ENCODE measurements at places on chromosomes 5 and 9.

DNA sequence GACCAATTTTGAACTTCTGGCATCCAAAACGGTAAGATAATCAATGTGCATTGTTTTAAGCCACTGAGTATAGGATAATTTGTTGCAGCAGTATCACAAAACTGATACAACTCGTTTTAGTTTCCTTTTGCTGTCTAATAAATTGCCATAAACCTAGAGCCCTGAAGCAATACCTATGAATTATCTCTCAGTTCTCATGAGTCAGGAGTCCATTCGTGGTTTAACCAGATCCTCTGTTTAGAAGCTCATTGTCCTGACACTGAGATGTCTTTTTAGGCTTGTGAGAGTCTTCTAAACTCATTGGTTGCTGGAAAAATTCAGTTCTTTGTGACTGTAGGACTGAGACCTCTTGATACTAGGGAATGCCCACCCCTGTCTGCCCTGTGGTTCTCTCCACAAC is 262.9 kb downstream of the SEMA5A start:
- no peak for DNase-seq

DNA sequence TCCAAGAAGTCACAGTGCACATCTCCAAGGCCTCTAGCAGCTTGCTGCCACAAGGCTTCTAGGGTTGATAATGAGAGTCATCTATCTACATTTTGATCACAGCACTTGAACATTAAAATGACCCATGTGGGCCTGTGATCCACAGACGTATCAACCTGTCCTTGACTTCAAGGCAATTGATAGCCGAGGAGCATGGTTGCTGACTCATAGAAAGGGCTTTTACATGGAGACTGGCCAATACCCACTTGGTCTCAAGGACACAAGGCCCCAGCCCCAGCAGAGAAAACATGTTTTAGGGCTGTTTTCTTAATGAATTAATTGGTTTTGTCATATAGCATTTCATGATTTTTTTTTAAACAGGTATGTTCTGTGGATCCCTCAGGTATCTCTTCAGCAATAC is 314.0 kb downstream of the SEMA5A start:
- DNase-seq, result no peak

DNA sequence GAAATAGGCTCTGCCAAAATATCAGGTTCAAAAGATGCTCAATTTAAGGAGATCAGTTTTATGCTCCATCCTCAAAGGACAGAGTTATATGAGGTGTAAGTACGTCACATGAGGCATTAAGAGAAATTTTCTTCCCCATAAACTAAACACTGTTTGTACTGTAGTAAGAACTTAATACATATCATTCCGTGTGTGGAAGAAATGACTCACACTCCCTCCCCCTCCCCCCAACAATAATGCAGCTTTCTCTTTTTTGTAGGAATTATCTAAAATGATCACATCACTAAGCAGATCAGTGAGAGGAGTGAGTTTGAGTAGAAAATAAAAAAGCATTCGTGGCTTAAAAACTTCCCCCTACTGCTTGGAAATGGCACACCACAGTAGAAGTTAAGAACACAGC is 2.2 kb downstream of the CDH12 start:
- DNase-seq, result no peak

GRCh38 chr5:82873452-82873851 is 203.7 kb downstream of the TMEM167A start:
- no peak for DNase-seq

GRCh38 chr5:126139773-126140172 is 283.4 kb upstream of the GRAMD2B start:
- DNase-seq, result no peak

DNA sequence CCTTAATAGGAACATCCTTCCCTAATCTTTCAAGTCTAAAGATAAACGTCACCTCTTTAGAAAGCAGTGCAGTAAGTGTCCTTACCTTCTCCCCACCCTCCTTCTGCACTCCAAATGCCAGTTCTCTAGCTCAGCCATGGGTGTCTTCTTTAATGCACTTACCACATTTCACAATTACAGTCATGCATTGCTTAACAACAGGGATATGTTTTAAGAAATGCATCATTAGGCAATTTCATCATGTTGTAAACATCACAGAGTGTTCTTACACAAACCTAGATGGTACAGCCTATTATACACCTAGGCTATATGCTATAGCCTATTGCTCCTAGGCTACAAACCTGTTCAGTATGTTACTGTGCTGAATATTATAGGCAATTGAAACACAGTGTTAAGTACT is 91.2 kb downstream of the RFX3 start:
- no peak for DNase-seq

- no peak for DNase-seq
Measured at GRCh38 chr5:176744584-176744965, 65.8 kb upstream of the UNC5A start.

DNA sequence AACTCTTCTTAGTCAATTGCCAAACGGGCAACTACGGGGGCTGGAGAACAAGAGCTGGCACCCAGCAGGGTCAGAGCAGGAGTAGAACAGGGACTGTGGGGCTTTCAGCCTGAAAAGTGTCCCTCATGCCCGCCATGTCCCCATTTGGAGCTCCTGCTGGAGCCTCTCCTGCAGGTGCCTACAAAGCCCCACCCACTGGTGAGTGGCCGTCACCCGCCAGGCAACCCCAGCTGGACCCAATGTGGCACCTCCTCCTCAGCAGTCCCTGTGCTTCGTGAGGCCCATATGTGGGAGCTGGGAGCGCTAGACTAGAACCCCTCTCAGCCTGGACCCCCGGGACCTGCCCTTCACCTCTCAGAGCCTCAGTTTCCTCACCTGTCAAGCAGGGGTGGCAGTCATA is 40.9 kb downstream of the VAV2 start:
- no peak for DNase-seq

DNA sequence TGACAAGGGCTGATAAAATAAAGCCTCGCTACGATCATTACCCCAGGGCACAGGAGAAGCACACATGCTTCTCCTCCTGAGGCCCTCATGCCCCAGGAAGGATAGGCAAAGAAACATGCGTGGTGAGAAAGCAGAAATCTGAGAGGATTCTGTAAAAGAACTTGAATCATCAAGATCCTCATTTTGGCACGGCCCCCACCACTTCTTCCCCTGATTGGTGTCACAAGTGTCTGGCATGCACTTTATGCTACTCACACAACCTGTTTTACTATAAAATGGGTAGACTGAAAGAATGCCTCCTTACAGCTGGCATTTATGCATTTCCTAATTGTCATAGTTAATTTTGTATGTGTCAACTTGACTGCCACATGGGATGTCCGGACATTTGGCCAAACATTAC is 32.1 kb downstream of the PCA3 start:
- DNase-seq, result no peak

DNA sequence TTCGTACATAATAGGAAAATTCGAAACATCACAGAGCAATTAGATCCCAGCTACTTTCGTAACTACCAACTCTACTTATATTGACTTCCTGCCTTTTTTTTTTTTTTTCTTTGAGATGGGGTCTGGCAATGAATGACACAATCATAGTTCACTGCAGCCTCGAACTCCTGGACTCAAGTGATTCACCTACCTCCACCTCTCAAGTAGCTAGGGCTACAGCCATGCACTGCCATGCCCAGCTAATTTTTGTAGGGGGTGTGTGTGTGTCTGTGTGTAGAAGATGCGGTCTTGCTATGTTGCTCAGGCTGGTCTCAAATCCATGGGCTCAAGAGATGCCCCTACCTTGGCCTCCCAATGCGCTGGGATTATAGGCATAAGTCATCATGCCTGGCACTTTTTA is 5.8 kb upstream of the PAIP2 start:
- no peak for DNase-seq

GRCh38 chr5:14777932-14778791 is 93.4 kb downstream of the ANKH start:
- DNase-seq, result no peak

DNA sequence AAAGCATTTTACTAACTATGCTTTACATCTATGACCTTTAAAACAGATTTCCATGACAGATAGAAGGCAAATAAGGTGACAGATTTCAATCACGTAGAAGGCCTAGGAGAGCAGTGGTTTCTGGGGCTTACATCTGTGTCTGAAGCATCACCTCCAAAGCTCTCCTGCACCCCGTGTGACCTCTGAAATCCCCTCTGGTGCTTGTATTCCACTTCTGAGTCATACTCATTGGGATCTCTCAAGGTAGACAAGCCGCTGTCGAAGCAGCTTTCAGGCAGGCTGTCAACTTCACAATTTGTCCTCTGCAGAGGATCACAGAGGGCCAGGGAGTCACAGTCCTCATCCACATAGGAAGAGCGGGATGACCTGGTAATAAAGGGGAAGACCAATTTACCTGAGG is 62.2 kb downstream of the RASEF start:
- no peak for DNase-seq

DNA sequence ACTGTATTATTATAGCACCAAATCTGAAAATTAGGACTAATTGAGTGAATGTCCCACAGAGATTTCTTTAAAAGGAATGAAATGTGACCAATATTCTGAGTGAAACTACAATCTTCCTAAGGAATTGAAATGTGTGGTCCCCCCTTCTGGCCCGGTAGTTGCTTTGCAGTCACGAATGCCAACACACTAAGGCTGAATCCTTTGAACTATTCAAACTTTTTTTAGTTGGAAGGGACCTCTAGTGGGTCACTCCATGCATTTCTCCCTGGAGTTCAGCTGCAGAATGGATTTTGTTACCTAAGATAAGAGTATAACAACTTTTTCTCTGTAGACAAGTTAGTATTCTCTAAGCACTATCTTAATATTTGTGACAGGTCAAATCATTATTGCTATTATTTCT is 2.8 kb downstream of the CDH6 start:
- no peak for DNase-seq

DNA sequence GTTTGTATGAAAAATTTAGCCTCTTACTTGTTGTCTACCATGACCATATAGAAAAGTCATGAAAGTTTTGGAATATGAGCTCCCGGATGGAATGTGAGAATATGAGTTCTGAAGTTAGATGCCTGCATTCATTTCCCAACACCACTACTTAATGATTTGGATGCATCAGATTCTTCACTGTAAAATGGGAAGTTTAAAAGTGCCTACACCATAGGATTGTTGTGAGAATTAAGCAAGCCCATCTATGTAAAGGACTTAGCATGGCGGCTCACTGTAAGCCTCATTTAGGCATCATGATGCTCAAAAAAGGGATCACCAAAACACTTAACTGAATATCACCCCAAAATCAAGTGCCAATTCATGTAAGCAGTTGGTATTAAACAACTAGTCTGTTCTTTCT is 177.3 kb downstream of the RAB3C start:
- DNase-seq, result no peak

DNA sequence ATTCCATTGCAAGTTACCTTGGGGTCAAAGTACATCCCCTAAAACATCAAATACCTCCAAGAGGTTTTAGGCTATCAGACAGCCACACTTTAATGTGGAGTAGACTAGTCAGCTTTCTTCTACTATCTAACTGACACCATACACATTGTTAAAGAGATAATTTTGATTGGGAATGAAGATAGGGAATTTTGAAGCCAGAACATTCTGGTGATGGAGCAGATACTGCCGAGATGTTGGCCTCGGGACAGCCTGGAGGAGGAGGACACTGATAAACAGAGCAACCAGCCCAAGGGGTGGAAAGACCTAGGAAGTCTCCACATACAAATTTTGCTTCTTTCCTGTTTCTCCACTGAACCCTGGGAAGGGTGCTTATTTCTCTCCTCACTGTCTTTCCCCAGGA is 14.9 kb downstream of the TJP2 start:
- DNase-seq, result no peak

DNA sequence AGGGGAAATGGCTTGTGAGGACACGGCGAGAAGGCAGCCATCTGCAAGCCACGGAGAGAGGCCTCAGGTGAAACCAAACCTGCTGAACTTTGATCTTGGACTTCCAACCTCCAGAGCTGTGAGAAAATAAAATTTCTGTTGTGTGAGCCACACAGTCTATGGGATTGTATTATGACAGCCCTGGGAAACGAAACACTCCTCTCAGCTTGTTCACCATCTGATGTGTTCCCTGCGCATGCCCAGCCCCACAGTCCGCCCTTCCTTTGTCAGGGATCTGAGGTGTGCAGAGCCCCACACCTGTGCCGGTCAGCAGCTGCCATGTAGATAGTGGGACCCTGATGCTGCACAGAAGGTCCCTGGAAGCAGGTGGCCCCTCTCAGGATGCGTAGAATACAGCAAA is 34.1 kb downstream of the PLPP7 start:
- no peak for DNase-seq

GRCh38 chr5:118891252-118891651 is 97.1 kb downstream of the DTWD2 start:
- no peak for DNase-seq

GRCh38 chr5:160199410-160199911 is 29.8 kb upstream of the FABP6 start:
- peak; percentile 85 for DNase-seq

DNA sequence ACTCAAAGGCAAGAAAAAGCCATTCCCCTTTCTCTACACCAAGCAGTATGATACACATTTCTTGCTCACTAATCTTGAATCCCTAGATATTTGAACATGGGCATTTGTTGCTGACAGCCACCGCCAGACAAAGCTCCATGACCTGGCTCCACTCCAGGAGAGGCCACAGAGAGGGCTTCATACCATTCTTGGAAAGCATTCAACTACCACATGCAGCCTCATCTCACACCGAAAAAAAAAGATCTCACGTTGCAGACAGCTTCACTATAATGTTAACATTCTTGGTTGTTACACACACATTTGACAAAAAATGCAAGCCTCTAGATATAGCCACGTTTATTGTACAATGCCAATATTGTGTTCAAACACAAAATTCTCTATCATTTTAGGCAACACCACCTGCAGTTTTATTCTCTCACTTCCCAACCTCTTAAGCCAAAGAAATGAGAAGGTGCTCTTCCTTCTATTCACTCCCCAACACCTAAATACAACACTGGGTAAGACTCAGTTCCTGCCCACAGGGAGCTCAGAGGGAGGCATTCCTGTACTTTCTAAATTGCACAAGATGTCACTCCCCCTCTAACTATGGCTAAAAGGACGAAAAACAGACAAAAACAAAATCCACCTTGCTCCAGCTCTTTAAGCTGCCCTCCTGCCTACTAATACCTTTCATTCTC is 222.4 kb downstream of the TSSK1B start:
- DNase-seq, result no peak

All from GM12891 (cell line).